ENCODE measurements at places on chromosomes 2 and 18.

GRCh38 chr2:18603854-18604530 lies 14.6 kb upstream of the NT5C1B start:
- no peak for DNase-seq

GRCh38 chr2:132276571-132276981 lies 114.8 kb upstream of the ANKRD30BL start:
- DNase-seq = no peak

DNA sequence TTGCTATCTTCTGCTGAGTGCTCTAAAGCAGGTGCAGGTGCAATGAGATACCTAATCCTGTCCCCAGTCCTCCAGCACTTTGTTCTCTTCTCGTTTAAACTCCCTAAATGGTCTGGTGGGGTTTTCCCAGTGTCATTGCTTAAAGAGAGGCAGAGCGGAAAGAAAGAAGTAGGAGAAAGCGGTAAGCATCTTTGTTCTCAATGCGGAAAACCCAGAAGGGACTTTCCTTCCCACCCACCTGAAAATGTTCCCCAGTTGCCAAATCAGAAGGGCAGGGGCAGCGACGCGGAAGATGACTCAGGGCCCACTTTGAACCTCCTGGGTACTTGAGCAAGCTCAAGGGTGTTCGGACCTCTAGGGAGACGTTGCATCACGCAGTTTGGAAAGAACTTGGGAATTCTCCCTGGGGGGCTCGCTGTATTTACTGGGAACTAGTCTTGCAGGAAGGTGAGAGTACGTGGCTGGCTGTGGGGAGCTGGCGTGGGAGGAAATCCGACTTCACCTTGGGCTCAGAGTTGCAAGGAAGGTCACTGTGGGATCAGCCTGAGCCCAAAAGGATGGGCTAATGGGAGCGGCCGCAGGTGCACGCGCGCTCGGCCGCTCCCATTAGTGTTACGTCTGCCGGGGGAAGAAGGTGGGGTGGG lies 589 bp upstream of the SGPP2 start:
- DNase-seq = no peak

- no peak for DNase-seq
Measured at GRCh38 chr2:129375632-129376425, 603.6 kb upstream of the RAB6C start.

DNA sequence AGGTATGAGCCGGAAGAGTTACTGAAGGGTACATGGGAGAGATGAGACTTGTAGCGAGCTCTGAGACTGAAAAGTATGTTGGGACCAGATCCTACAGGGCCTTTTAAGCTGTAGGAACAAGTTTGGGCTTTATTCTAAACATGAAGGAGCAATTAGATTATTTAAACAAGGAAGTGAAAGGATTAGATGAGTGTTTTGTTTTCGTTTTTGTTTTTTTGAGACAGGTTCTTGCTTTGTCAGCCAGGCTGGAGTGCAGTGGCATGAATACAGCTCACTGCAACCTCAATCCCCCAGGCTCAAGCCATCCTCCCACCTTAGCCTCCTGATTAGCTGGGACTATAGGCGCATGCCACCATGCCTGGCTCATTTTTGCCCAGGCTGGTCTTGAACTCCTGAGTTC lies 110.7 kb downstream of the C1D start:
- DNase-seq = no peak

GRCh38 chr2:126678269-126679065 lies 22.5 kb downstream of the GYPC start:
- DNase-seq = no peak

GRCh38 chr2:169860149-169860548 lies 32.9 kb downstream of the UBR3 start:
- DNase-seq = no peak

DNA sequence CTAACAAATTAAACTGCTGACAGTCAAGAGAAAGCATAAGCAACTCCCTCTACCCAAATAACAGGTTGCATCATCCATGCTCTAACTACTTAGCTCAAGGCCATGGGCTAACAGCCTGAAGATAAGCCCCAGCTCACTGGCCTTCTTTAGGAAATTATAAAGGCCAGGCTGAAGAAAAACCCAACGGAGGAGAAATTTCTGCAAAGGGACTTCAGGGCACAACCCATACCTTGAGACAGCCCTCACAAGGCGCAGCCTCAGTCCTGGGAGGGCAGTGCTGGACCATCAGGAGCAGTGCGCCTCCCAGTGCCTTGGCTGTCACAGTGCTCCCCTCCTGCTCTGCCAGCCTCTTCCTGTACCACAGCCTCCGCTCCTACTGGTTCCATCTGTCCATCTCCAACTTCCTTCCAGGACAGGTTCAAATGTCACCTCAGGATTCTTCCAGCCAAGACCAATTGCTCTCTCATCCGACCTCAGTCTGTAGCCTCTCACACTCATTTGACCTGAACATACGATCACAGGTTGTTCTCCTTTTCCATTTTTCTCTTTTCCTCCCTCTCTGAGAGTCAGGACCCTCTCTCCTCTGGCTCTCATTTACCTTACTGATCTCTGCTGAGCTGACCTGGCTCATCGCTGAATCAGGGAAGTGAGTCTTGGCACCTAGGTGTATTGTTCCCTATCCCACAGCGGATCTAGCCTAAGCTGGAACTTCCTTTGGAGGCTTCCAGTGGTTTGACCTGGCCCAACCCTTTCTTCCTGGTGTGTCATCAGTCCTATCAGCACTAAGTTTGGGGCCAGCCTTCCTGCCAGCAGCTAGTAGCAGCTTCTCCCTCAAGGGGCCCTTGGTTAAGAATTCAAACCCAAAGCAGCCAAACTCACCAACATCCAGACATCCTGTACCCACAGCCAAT lies 1.9 kb downstream of the MCFD2 start:
- DNase-seq = no peak

DNA sequence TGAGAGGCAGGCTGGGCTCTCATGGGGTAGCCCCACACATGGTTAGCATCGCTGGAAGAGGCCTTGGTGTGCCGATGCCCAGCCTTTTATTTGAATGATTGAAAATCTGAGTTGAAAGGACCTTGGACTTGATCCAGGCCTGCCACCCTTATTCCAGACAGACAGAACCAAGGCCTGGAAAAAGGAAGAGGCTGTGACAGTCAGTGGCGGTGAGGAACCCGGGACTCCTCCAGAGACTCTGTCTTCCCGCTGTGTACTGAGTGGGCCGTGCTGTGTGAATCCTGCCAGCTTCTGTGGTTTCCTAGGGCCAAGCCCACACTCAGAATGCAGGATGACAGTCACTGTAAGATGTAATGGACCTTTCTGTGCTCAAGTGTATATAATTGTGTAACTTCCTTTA lies 218.5 kb downstream of the LDLRAD4 start:
- no peak for DNase-seq
